RPMI7951 (cell line): ENCODE measurements at places on chromosomes 1 and 21. TPM values are rescaled to one million over a fixed set of nuclear protein-coding genes. Genes with fewer than 3 reads are reported as not detected.

GRCh38 chr1:116075990-116076389 is 35.2 kb upstream of the MAB21L3 start:
- DNase-seq: peak; percentile 2

C1orf141 gene
- total RNA-seq: not detected in 2 replicates

GRCh38 chr1:155125946-155126555 is 1.6 kb upstream of the EFNA1 start:
- DNase-seq: peak; percentile 24

GRCh38 chr1:62530516-62531154 is 66.7 kb upstream of the ANGPTL3 start:
- peak; percentile 42 for DNase-seq

DNA sequence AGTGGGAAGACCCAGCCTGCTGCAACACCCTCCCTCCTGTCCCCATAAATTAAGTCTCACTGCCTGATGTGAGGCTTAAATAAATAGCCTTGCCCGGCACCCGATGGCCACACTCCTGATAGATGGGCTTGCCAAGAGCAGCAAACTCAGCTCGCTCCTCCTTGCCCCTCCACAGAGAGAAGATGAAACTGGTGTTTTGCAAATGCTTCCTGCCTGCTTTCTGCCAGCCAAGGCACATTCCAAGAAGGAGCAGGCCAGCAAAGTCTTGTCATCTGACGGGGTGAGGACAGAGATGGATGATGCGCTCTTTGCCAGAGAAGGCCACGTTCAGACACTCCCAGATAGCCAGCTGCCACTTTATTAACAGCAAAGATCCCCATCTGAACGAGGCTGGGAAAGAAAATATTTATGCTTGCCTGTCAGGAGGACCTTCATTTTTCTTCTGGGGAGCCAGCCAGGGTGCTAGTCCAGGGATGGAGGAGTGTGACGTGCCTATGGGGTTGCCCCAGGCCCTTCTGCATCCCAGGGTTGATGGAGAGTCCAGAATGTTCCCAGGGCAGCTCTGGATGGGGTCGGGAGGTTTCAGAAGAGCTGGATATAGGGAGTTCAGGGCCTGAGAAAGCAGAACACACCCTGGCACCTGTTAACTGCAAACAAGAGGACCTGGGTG is 265.4 kb downstream of the FOXD2 start:
- DNase-seq: no peak

TMPRSS2 gene
- 0.39 TPM in 1 of 2 replicates, not detected in the other for total RNA-seq
